RWPE1 (cell line): ENCODE measurements at places on chromosomes 1 and 21.

- no peak for DNase-seq
Measured at GRCh38 chr1:41775956-41776585, 142.7 kb downstream of the HIVEP3 start.

- DNase-seq = peak; percentile 43
Measured at GRCh38 chr1:115980998-115981993, 5.0 kb downstream of the SLC22A15 start.

- no peak for DNase-seq
Measured at GRCh38 chr1:30904962-30905335, 3.6 kb downstream of the SDC3 start.

GRCh38 chr1:241962153-241962552 is 4.6 kb downstream of the BECN2 start:
- DNase-seq = no peak

- no peak for DNase-seq
Measured at GRCh38 chr1:230976360-230976759, 2.3 kb downstream of the TTC13 start.

DNA sequence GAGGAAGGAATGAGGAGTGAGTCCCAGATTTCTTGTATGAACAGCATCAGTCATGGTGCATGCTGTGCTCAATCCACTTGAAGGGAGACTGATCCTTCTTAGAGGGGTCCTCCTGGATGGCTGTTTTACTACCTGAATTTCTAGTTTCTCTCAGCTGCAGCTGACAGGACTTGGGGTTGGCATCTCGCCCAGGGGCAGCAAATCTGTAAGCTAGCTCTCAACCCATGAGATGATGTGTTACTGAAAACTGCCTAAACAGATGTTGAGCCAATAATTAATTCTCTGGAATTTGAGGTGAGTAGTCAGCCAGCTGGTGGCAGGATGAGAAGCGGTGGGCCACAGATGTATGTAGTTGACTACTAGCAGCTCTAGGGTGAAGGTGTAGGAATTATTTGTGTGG is 19.6 kb downstream of the BACH1 start:
- no peak for DNase-seq

DNA sequence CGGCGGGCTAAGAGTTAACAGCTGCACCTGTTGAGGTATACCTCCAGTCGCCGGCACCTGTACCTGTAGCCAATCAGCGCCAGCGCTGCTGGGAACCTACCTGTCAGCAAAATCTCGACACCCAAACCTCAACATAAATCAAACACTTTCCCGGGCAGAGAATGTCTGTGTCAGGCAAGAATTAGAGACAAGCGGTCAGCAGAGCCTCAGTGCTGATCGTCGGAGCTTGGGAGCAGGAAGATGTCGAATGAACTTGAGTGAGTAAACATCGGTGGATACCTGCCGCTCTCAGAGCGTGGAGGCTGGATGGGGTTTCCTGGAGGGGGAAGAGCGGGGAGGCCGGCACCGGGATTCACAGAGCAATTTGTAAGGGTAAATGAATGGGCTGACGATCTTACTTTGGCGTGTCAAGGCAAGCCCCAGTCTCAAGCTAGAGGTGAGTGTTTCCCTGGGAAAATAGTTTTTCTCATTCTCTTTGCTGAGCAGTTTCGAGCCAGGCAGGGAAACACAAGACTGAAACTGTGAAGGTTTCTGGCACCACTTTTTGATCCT is at the start of gene GRHL3:
TSS of gene GRHL3 (plus strand) at position 46 of the 552 bp plus-strand sequence. CDS start at position 241, 195 bp downstream.
- DNase-seq = peak; percentile 94

- no peak for DNase-seq
Measured at GRCh38 chr1:37845786-37846185, 13.6 kb downstream of the MTF1 start.

DNA sequence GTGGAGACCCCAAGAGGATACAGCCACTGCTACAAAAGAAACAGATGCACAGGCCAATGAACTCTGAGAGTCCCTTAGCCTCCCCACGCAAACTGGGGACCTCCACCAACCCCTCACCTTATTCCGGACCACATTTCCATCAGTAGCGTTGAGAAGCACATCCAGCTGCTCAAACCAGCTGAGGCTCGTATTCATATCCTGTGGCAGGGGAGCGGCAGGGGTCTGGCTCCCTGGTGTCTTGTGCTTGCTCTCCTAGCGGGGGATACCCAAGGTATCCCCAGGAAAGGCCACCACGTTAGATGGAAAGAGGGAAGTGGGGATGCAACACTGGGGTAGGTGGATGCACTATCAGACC is 481 bp downstream of the CCDC163 start:
- DNase-seq = no peak

- no peak for DNase-seq
Measured at GRCh38 chr1:210415846-210416448, 87.2 kb downstream of the HHAT start.

- no peak for DNase-seq
Measured at GRCh38 chr21:19353256-19353655, 949.7 kb upstream of the TMPRSS15 start.

- peak; percentile 41 for DNase-seq
Measured at GRCh38 chr1:51729824-51730301, 113.0 kb downstream of the OSBPL9 start.

GRCh38 chr1:183689762-183690204 is 36.7 kb upstream of the APOBEC4 start:
- no peak for DNase-seq

DNA sequence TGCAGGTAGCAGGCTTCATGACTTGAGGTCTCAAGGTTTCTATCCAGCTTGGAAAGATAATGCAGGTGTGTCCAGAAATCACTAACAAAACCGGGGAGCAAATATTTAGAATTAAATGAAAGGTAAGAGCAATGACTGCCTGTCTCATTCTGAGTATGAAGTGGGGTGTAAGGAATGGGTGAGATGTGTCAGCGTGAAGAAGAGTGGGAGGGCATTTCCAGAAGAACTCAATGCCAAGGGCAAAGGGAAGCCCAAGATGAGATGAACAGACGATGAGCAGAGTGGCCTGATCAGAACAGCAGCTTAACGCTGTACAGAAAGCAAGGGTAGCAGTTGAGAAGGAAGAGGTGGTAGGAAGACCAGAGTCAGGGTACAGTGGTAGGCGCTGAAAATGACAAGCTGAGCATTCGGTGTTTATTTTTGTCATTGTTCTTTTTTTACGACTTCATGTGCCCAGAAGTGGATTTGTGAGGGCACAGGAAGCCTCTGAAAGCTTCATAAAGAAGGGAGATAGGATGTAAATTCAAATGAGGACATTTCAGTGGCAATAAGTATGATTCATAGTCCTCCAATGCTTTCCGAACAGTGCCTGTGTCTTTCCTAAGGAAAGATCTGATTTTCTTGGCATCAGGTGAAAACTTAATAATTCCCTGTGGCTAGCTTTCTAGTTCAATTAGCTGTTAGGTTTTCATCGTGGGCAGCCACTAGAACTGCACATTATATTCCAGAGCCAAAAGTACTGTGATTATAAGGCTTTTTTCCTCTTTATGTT is 190.5 kb downstream of the APP start:
- no peak for DNase-seq

DNA sequence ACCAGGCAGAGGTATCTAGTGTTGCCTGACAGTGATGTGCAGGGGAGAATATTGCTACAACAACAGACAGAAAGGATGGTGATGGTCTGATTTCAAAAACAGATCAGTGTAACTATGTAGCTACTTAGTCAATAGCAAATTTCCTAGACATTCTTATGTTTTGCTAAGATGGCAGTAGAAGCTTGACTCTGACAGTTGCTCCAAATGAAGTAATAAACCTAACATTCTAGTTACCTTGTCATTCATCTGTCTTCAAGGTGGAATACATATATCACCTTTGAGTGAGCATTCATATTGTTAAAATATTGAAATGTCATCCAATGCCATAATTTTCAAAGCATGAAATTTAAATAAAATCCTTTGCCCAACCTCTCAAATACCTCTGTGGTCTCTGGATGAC is 617.4 kb downstream of the USP25 start:
- DNase-seq = no peak

GRCh38 chr1:14136152-14136763 is 436.3 kb downstream of the PRDM2 start:
- DNase-seq = no peak

GRCh38 chr1:227768125-227768439 is 32.8 kb downstream of the SNAP47 start:
- DNase-seq = no peak

DNA sequence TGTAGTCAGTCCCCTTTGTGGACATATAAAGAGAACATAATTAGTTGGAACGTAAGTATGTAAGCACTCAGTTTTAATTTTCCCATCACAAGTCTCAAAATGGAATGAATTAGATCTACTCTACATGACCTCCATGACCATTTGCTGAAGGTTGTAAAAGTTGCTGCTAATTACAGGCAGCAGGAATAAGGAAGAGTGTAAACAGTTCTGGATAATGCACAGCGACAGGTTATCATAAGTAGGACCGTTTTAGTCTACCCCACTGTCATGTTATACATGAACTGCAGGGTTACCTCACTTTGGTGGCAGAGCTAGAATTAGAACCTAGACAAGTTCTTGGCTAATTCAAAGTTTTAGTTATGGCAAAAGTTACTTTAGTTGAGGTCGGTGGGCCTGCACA is 21.7 kb downstream of the YTHDF2 start:
- no peak for DNase-seq

- no peak for DNase-seq
Measured at GRCh38 chr1:104435255-104435654, 685.6 kb downstream of the AMY1C start.

- DNase-seq = no peak
Measured at GRCh38 chr1:51671527-51672325, 54.8 kb downstream of the OSBPL9 start.

DNA sequence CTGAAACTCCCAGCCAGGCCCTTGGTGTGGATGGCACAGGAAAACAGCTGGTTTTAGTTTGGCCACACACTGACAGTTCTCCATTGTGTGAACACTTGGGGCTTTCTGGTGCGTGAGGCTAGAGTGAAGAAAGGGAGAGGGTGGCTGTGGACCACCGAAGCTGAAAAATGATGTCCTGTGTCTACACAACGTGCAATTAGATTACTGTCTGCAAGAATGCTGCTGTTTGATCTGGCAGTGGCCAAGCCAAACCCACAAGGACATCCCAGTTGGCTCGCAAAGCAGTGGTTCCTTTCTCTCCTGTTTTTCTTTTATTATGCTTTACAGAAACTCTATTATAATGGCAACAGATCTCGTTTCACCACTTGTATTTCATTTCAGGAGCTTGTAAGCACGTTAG is 58.9 kb downstream of the ERG start:
- no peak for DNase-seq

GRCh38 chr21:14827468-14827867 is 237.3 kb downstream of the NRIP1 start:
- no peak for DNase-seq

DNA sequence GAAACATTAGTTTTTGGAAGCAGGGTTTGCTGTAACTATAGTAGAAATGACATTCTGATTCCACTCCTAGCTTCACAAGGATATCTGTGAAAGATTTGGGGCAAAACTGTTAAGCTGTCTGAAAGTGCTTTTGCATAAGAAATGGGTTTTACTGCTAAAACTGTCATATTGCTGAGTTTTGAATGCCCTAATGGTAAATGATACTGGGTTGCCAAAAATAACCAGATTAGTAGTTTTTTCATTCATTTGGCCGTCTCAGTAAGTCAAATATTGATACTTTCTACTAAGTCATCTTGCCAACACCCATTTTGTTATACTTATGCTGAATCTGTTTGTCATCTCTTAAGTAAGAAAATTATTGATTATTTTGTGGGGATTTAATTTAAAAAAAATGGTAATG is 399 bp upstream of the PTPRC start:
- DNase-seq = no peak

DNA sequence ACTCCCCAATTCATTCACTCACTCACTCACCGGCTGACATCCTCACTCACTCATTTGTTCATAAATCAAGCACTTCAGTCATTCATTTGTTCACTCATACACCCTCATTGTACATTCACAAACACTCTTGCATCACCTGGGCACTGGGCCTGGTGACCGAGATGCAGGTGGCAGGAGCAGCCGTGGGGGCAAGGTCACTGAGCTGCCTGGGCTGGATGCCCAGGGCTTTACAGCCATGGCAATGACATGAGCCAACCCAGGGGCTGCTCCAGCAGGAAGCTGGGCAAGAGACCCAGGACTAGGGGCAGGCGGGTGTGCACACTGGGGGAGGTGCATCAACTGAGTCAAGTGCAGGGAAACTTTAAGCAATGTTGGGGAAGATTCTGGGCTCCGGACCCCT is 113.6 kb upstream of the IGSF21 start:
- DNase-seq = no peak

DNA sequence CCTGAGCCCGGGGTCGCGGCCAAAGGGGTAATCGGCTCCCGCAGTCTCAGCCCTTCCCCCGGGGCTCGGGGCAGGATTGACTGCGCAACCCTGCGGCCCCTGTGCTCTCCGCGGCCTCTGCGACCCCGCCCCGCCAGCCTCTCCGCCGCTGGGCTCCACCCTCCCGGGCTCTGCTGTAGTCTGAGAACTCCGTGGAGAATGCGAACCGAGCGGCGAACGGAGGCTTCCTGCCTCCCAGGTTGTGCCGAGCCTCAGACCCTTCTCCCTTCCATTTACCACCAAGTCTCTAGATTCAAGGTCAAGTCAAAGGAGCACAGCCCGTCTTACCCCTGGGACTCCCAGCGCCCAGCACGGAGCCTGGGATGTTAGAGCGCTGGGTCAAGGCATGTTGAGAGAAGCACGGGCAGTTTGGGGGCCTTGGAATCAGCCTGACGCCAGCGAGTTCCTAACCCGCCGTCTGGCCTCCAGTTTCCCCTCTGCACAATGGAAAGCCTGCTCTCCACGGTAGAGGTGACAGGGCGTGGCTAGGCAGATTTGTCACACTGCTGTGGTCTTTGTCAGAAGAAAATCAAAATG is 3.0 kb downstream of the ATP2B4 start:
- no peak for DNase-seq

DNA sequence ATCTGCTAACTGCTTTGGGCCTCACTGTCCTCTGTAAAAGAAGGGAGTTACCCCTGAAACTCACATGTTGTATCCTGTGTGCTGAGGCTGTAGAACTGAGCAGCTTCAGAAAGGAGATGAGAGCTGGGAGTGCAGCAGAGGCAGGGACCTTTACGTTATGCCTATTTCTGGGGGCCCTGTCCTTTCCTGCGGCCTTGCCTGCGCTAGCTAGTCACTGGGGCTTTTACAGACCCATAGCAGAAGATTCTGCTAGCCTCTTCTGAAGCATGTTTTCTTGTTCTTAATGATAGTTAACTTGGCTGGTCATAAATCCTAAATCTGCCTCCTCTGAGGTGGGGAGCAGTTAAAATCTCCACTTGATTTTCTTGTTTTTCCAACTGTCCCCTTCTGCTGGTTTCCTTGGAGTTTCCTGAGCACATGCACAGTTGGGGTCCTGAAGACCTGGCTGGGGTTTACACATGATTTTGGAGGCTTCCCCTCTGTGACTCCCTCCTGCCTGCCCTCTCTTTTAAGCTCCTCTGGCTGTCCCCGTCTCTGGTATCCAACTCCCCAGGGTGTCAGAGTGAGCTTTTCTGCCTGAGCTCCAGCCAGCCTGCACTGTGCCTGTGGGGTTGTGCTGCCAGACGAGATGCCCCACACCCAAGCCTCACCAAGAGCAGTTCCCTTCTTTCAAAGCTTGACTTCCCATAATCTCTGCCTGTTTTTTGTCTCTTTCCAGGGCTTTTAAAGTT is 76.6 kb downstream of the NOS1AP start:
- no peak for DNase-seq
